ENCODE measurements at places on chromosomes 7 and 10.

GRCh38 chr7:50196719-50197118 lies 103.7 kb upstream of the ZPBP start:
- DNase-seq: no peak
- H3K4me1 ChIP-seq: no peaks in the 10 kb centered on the region
- no peaks in the 10 kb centered on the region for H3K27me3 ChIP-seq
- H3K36me3 ChIP-seq: no peaks in the 10 kb centered on the region
- no peak overlapping the region for H3K27ac ChIP-seq

GRCh38 chr10:61895898-61896600 lies 5.5 kb upstream of the ARID5B start:
- no peak overlapping the region for H3K27ac ChIP-seq
- peaks cover 4% of the 10 kb centered on the region for H3K4me1 ChIP-seq
- no peaks in the 10 kb centered on the region for H3K36me3 ChIP-seq
- no peak overlapping the region for H3K4me3 ChIP-seq

GRCh38 chr10:51758366-51758765 lies 59.0 kb upstream of the CSTF2T start:
- H3K27me3 ChIP-seq: no peaks in the 10 kb centered on the region
- no peaks in the 10 kb centered on the region for H3K4me1 ChIP-seq
- H3K4me3 ChIP-seq: no peak overlapping the region
- DNase-seq: no peak
- H3K27ac ChIP-seq: no peak overlapping the region
- no peaks in the 10 kb centered on the region for H3K36me3 ChIP-seq

- no peaks in the 10 kb centered on the region for H3K4me1 ChIP-seq
- no peak overlapping the region for H3K27ac ChIP-seq
- DNase-seq: no peak
- H3K4me3 ChIP-seq: no peak overlapping the region
Observed at GRCh38 chr7:123604739-123605138, 3.1 kb downstream of the ASB15 start.

DNA sequence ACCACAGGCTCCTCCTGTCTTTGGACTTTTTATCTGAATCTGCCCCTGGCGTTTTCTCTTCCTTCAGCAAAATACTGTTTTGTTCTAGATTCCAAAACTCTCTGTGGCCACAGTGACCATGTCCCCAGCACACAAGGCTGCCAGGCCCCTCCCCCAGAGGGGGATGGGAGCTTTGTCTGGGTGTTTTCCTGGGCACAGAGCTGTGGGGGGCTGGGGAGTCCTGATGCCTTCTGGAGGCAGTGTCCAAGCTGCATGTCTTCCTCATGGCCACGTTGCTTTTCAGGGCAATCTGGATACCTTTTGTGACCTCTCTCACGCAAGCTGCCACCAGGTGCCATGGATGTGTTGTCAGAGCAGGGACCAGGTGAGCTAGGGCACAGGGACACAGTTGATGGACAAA lies 26.2 kb downstream of the ANTXRL start:
- H3K4me1 ChIP-seq: no peaks in the 10 kb centered on the region
- DNase-seq: no peak
- no peak overlapping the region for H3K4me3 ChIP-seq
- no peaks in the 10 kb centered on the region for H3K27me3 ChIP-seq
- no peaks in the 10 kb centered on the region for H3K36me3 ChIP-seq

Measured in uterus (tissue), 4 donors.